Fibroblast of skin of right quadriceps (primary cell): ENCODE measurements at places on chromosomes 3 and 15.

- DNase-seq: no peak
Observed at GRCh38 chr3:186965141-186965879, 35.0 kb downstream of the ST6GAL1 start.

DNA sequence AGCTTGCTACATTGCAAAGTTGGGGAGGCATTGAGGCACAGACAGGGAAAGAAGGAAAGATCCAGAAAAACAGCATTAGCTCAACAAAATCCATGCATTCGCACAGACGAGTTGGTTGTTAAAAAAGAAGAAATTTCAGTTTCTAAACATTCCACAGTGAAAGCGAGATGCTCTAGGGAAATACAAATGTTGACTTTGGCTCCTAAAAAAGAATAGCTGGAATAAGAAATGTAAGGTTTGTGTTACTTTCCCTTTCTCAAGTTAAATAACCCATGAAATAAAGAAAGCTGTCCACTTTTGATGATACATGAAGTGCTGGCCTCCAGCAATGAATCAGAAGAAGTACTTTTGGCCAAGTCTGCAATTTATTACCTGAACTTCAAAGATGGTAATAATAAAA is 465.1 kb downstream of the ERC2 start:
- DNase-seq: peak; percentile 10

- DNase-seq: no peak
Observed at GRCh38 chr3:62479326-62479725, 106.0 kb upstream of the FEZF2 start.

DNA sequence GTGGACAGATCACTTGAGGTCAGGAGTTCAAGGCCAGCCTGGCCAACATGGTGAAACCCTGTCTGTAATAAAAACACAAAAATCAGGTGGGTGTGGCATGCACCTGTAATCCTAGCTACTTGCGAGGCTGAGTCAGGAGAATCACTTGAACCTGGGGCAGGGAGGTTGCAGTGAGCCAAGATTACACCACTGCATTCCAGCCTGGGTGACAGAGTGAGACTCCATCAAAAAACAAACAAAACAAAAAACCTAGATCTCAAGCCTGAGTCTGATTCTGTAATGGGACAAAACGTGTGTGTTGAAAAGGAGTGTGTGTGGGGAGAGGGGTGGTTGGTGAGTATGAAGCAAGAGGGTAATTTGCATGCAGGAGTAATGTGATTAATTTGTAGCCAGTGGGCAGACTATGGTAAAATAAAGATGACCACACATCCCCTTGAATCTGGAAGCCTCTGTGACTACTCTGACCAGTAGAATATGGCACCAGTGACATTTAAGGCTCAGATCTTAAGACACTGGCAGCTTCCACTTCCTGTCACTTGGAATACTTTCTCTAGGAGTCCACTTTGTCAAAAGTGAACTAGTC is 18.4 kb upstream of the OPA1 start:
- DNase-seq: no peak

GRCh38 chr3:172021164-172021563 is 18.2 kb upstream of the FNDC3B start:
- DNase-seq: no peak

GRCh38 chr3:57726397-57726796 is 29.7 kb upstream of the SLMAP start:
- DNase-seq: no peak

DNA sequence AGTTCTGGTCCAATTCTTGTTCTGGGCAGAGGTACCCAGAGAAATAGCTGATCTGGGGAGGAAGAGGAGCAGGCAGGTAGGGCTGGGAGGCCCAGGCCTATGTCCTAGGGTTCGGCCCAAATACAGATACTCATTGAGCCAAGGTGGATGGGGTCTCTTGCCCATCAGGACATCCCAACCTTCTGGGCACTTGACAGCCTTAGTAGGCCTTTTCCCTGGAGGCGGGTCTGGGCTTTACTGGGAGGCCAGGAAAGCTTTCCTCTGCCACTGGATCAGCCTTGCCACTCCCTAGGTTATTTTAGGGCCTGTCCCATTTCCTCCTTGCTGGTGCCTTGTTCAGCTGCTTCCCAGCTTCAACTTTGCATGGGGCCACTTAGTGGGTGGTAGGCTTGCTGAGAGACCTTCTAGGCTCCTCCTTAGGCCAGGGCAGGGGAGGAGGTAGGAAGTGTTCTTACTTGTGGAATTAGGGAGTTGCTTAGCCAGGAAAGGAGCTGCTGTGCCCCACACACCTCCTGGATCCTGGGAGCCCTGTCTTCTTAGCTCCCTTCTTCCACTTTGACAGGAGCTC is 9.7 kb downstream of the TEX264 start:
- no peak for DNase-seq

DNA sequence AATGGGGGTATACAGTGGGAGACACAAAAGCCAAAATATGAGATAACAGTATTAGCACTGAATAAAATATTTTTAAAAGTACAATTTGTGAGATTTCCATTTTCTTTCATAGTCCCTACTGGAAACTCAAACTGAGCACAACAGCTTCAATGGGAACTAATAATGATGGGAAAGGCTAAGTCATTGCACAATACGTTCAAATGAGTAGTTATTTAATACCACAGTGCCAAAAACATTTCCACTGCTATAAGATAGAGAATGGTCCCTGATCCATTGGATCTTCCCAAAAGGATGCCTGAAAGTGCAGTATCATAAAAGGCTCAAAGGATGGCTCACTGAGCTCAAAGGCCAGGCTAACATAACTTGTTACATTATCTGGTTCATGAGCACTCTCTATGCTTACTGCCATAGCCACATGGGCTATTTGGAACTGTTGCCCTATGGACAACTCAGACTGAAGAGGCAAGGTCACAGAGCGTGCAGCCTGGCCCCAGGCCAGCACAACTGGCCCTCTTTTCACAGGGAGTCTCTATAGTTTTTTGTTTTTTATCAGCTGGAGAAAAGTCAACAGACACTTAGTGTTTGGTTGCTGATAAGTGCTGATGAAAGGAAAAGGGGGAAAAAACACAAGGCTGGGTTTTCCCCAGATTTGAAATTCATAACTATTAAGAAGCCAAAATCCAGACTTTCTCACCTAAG is 54.1 kb upstream of the PPIB start:
- DNase-seq: no peak

DNA sequence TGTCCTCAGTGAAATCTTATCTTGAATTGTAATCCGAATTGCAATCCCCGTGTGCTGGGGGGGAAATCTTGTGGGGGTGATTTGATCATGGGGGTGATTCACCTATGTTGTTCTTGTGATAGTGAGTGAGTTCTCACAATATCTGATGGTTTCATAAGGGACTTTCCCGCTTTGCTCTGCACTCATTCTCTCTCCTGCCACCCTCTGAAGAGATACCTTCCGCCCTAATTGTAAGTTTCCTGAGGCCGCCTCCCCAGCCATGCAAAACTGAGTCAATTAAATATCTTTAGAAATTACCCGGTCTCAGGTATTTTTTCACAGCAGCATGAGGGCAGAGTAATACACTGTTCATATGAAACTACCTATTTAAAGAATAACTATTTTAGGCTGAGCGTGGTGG is 304.1 kb upstream of the EPHA6 start:
- DNase-seq: no peak

DNA sequence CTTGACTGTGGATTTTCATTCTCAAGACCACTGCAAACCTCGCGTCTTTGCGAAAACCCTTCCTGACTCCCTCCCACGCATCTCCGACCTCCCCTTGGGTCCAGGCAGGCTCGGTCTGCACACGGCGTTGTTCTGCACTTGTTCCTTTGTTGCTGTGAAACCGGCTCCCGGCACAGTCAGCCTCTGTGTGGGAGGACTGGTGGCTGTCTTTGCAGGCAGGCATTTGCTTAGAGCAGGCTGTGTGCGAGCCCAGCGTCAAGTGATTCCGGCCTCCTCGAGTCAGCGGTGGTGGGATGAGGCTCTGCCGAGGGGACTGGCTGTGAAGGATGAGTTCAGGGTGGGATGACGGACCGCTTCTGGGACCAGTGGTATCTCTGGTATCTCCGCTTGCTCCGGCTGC is 102.6 kb upstream of the ROPN1 start:
- DNase-seq: no peak

GRCh38 chr3:66406831-66407610 is 93.8 kb downstream of the LRIG1 start:
- DNase-seq: no peak

GRCh38 chr3:144652573-144652972 is 681.0 kb downstream of the DIPK2A start:
- peak; percentile 64 for DNase-seq

- no peak for DNase-seq
Observed at GRCh38 chr3:66000506-66000905, 38.2 kb downstream of the MAGI1 start.

DNA sequence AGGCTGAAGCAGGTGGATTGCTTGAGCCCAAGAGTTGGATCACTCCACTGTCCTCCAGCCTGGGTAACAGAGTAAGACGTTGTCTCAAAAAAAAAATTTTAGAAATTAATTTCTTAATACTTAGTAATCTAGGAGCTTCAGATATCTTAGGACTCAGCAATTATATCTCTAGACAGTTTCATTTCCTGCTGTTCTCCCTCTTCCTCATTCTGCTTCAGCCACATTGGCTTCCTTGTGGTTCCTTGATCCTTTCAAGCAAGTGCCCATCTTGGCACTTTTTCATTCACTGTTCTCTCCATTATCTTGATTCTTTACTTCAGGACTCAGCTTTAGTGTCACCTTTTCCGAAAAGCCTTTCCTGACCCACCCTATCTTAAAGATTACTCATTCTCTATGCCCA is 22.5 kb downstream of the TMEM202 start:
- DNase-seq: no peak

DNA sequence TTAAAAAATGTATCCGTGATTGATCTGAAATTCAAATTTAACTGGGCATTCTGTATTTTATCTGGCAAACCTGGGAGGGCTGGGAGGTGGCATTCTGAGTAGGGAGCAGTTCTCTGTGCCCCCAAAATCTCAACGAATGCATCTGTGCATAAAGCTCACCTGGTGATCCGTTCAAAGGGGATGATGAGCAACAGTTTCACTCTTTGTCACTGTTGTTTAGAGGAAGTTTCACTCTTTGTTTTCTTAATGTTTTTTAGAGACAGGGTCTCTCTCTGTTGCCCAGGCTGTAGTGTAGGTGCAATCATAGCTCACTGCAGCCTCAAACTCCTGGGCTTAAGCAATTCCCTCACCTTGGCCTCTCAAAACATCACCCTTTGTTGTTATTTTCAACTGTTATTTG is 186.7 kb downstream of the SSR3 start:
- DNase-seq: no peak

GRCh38 chr3:134328846-134329245 is 45.4 kb downstream of the AMOTL2 start:
- DNase-seq: no peak

DNA sequence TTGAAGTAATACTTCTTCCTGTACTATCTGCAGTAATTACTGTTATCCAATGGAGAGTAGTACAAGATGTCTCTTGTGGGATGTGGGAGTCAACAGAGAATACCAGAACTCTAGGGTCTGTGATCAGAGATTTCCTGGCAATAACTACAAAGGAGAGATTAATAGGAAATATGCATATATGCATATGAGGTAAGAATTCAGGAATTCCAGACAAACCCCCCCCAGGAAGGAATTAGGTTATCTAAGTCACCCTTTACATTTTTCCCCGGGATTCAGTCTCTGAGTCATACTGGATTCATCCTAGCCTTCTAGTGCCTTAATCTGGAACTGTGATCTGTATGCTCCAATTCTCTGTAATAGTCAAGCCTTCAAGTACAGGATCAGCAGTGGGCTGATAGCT is 49.4 kb downstream of the GTF2E1 start:
- peak; percentile 90 for DNase-seq

GRCh38 chr3:72191209-72191960 is 406.4 kb upstream of the PROK2 start:
- peak; percentile 60 for DNase-seq

GRCh38 chr3:156530980-156531379 is 23.9 kb downstream of the SSR3 start:
- no peak for DNase-seq

GRCh38 chr3:66033241-66034138 is 5.2 kb downstream of the MAGI1 start:
- DNase-seq: no peak

DNA sequence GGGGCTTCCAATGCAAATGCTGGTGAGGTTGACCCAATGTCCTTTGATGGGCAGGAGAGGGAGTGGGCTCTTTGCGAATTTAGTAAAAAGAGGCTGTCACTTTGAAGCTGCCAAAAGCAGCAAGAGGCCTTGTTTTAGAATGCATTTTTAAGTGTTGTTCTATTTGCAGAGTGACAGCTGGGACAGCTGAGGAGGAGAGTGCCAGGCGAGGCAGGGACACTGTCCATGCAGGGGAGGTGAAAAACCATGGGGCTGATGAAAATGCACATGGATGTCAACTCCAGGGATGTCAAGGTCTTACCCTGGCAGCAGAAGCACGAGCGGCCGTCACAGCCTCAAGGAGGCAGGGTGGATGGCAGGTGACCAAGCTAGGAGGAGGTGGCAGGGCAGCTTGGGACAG is 279.8 kb downstream of the ADAMTS17 start:
- no peak for DNase-seq

DNA sequence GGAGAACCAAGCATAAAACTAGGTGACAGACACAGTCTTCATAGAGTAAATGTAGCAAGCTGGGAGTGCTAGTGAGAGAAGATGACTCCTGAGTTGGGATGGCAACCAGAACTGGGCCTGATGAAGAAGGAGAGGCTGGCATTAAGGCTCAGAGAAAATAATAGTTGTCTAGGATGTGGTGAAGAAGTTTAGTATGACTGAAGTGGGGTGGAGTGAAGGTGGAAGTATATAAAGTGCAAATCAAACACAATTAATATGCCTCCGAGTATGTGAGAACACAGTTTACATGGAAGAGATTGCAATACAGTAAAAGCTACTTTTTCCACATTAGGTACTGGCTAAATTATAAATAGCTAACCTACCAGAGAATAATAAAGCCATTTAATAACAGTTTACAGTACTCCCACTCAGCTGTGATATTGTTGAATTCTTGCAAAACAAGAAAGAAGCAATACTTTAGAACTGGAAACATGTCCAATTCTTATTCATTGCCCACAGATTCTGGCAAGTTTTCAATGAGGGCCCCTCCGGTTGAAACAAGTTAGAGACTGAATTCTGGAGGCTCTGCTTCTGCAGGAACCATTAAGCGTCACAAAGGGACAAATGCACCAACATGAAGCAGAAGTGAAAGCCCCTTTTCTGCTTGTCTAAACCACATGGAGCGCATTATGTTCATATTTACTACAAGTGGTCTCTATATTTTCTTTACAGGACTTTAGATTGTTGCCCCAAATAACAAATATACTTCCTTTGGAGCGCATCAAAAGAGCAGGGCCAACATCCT is 243.7 kb downstream of the SLC9A9 start:
- DNase-seq: no peak

- no peak for DNase-seq
Observed at GRCh38 chr3:16300307-16300706, 35.3 kb downstream of the OXNAD1 start.
